IMR-90 (cell line): ENCODE measurements at places on chromosomes 11 and 22. TPM values are rescaled to one million over a fixed set of nuclear protein-coding genes. Genes with fewer than 3 reads are reported as not detected.

Gene UBQLNL
- total RNA-seq: 0.18 TPM in 1 of 2 replicates, not detected in the other

GRCh38 chr22:17981497-17981896 lies 42.9 kb downstream of the MICAL3 start:
- no peak for DNase-seq

GRCh38 chr11:60918939-60919265 lies 4.9 kb downstream of the TMEM109 start:
- DNase-seq: peak; percentile 40

GRCh38 chr22:30348809-30349208 lies 7.9 kb downstream of the SF3A1 start:
- no peak for DNase-seq

GRCh38 chr22:43376765-43377547 lies 33.8 kb upstream of the SCUBE1 start:
- DNase-seq: no peak

Gene OR6A2
- total RNA-seq: 0.56 and 0.72 TPM in 2 replicates

DNA sequence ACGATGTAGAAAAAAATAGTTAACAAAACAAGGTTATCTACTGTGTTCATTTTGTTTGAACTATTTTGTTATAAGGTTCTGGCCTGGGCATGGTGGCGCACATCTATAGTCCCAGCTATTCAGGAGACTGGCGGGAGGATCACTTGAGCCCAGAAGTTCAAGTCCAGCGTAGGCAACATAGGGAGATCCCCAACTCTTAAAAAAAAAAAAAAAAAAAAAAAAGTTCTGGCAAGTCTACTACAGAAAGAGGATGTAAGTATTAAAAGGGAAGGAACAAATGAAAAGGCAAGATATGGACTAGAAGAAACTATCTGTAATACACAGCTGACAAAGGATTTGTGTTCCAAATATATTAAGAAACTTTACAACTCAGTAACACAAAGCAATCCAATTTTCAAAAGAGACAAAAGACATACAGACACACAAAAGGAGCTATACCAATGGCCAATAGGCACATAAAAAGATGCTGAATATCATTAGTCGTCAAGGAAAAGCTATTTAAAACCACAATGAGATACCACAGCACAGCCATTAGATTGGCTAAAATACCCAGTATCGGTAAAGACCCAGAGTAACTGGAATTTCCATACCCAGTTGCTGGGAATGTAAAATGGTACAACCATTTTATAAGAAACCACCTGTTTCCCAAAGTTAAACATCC lies 27.4 kb downstream of the RRAS2 start:
- DNase-seq: no peak

Gene CALCA
- total RNA-seq: not detected in 2 replicates
